ENCODE measurements at places on chromosomes 4 and X.

- no peak for DNase-seq
Measured at GRCh38 chrX:113297437-113297836, 456.8 kb upstream of the AMOT start.

DNA sequence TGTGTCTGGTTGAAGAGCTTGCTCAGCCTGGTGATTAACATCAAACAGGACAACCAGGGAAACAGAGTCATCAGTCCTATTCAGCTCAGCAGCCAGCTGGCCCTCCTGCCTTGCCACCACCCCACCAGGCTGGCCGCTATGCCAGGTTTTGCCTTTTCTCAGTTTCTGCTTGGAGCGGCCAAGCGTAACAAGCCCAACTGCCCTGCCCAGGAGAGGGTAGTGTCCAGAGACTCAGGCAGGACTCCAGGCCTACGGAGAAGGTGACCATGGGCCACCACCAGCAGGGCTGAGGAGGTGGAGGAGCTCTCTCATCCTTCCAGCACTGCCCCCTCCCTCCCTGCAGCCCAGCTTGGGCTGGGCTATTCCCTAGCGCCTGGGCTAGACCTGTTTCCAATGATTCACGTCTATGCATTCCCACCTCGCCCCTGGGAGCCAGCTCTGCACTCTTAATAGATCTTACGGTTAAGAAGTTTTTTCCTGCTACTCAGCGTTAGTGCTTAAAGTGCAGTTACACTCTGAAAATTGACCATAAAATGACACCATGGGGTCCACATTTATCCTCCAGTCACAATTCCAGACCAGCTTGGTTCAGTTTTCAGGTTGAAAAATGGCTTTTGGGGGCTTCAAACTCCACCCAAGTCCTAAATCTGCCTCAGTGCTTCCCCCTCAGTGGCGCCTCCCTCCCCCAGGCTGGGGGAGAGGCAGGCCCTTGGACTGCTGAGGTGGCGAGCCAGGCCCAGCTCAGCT is 124.0 kb upstream of the PJA1 start:
- DNase-seq, result no peak

DNA sequence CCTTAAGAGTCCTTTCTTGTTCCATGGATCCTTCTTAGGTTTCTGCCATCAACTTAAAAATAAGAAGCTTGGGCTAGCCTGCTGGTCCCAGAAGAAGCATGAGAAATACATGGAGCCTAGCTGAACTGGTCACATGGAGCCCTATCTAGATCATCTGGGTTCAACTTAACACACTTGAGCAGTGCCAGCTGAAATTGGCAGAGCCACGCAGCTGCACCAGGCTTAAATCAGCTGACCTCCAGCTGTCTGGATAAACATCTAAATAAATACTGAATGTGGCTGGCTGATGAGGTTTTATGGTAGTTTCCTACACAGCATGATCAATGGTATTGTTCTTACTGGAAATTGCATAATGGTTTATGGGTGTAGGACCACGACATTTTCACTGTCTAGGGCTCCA is 598.4 kb upstream of the FAM241A start:
- no peak for DNase-seq

- DNase-seq, result no peak
Measured at GRCh38 chrX:68894142-68894512, 65.3 kb downstream of the EFNB1 start.

DNA sequence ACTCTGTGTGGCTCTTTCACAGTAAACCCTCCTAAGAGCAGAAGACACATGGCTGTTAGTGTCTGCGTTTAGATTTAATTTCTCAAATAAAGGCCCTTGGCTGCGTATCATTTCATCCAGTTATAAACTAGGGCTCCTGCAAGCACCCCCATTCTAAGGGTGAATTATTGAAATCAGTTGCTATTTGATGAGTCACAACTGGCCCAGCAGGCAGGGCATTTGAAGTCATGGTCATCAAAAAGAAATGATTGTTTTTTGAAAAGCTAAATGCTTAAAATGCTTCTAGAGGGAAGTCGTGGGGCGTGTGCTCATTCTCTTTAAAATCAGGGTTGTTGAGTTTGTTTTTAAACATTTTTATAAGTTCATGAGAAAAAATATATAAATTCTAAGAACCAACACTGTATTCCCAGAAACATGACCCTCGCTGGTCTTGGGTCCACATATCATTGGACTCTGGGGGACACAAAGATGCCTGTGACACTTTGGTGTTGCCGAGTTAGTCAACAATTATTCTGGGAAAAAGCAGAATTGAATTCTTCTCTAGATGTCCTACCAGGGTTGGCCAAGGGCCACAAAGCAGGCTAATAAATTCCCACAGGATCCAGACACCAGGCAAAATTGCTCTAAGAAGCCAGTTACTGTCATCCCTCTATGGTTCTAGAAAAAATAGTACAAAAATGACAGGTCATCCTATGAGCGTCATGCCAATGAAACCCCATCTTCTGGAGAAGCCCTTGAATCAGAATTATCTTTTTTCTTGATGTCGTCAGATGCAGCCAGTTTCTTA is 99.5 kb upstream of the MYOZ2 start:
- no peak for DNase-seq

GRCh38 chr4:77433418-77433733 is 172.2 kb upstream of the CXCL13 start:
- no peak for DNase-seq

GRCh38 chr4:91525621-91526020 is 778.1 kb upstream of the GRID2 start:
- no peak for DNase-seq
